ENCODE measurements at places on chromosomes 6 and 20.

DNA sequence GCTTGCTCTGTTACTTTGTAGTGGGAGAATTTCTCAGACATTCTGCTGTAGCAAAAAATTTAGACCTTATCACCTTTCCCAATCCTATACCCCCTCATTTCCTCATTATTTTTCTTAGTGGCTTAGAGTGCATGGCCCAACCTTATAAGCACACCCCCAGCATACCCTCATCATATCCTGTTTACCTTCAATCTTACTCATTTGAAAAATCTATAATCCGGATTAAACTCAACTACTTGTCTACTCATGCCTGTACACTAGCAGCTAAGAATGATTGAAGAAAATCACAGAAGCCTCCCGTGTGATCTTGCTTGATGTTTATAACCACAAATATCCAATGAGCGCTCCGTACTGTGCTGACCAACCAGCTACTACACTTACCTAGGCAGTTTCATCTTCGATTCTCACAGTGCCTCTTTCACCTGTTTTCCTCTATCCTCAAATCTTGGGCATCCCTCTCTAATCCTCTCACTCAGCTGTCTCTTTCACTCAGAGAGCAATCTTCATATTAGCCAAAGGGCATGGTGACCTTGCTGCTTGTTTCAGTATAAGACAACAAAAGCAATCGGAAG, 36.6 kb downstream of the AIG1 start:
- DNase-seq, result no peak

GRCh38 chr6:33815854-33816253, 12.1 kb upstream of the MLN start:
- DNase-seq, result peak; percentile 11

- DNase-seq, result no peak
Measured at GRCh38 chr20:44166477-44166876, 20.5 kb downstream of the JPH2 start.

DNA sequence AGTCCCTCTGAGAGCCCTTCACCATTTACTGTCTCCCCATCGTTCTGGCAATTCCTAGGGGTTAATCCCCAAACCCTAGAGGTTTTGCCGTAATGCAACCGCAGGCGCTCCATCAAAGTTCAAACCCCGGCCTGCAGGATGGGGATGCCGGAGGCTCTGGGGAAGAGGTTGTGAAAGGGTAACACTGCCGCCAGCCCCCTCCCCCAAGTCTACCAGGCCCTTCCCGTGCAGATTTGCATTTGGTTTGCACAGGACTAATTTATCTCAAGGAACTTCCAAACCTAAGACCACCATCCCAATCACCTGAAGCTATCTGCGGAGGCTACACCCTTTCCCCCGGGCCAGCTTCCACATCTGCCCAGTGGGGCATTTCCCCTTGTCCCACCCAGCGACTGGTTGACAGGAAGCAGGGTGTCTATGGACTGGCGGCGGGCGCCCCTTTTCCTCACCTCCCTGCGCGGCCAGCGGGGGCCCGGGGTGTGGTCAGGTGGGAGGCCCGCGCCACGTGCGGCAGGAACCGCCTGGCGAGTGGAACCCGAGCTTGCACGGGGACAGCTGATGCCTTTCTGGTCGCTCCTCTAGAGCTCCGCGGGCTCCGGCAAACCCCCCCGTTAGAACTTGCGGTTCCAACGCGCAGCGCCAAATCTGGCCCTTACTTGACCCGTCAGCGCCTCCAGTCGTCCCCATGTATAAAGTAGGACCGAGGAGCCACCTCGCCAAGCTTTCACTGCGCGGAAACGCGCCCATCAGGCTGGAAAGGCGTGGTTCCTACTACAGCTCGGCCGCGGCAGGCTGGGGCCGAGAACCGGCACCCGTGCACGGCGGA, 9.4 kb upstream of the SLC4A11 start:
- DNase-seq, result no peak

- DNase-seq, result no peak
Measured at GRCh38 chr6:10587656-10588406, 66.7 kb downstream of the GCNT2 start.

GRCh38 chr6:138592749-138593123, 93.4 kb upstream of the NHSL1 start:
- DNase-seq, result no peak

- DNase-seq, result no peak
Measured at GRCh38 chr6:4677011-4677750, 99.0 kb upstream of the CDYL start.

- no peak for DNase-seq
Measured at GRCh38 chr20:63418617-63419016, 53.8 kb downstream of the KCNQ2 start.

DNA sequence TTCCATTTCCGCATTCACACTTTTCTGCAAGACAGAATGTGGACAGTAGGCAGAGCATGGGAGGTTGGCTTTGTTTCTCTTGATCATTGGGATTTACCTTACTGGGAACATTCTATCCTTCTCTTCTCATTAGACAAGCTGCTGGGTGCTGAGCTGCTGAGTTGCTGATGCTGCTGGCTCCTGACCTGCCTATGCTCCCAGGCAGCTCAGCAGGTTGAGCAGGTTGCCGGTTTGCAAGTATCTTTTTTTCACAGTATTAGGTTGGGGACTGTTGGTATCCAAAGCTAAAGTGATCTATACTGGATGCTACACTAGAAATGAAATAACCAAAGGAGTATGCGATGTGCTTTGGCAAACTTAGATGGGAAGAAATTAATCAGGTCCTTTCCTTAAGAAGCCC, 23.7 kb upstream of the ADGRF4 start:
- DNase-seq, result no peak

- no peak for DNase-seq
Measured at GRCh38 chr20:14418376-14418775, 81.0 kb upstream of the FLRT3 start.

Measured in CD4-positive, alpha-beta T cell (primary cell).